ENCODE measurements at places on chromosomes 11 and 22. TPM values are rescaled to one million over a fixed set of nuclear protein-coding genes. Genes with fewer than 3 reads are reported as not detected.

DNA sequence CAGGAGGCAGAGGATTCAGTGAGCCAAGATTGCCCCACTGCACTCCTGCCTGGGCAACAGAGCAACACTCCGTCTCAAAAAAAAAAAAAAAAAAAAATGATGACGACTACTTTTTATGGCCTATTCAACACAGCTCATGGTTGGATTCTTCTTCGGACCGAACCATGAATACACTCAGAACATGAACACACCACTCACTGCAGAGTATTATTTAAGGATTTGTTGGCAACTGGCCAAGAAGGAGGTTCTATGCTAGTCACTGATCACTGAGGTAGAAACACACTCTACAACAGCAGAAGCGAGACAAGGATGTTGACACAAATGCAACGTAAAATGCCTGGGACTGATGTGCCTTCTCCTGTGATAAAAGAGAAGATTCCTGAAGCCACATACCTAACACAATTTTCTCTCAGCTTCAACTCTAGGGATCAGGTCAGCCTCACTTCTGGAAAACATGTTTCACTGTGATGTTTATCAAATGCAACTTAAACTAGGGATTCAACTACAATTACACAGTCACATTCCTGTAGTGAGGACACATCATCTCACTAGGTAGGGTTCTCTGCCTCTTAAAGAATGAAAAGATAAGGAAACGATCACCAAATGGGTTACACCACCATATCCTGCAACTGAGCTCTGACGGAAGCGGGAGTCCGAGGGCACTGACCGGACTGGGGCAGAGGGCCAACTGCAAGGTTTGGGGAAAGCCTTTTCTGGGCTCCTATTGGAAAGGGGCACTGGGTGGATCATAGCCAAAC lies 82.5 kb downstream of the SGSM3 start:
- H3K4me1 ChIP-seq = no peaks in the 10 kb centered on the region
- no peak for DNase-seq
- H3K4me3 ChIP-seq = no peak overlapping the region
- no peaks in the 10 kb centered on the region for H3K27me3 ChIP-seq
- H3K36me3 ChIP-seq = no peaks in the 10 kb centered on the region

DNA sequence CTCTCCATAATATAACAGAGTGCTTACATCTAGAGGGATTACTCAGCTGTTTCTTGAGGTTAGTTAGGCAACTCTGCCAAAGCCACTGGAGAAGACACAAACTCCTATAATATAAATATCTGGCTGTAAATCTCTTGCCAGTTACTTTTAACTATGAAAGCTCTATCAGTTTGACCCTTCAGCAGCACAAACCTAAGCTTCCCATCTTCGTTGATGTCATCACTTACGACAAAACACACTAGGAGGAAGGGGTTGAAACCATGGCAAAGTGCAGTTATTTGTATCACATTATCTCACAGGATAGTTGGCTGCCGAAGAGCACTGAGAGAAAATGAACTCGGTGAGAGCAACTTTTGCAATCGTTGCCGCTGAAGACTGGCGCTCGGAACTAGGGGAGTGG lies 922.1 kb downstream of the OPCML start:
- no peaks in the 10 kb centered on the region for H3K27me3 ChIP-seq
- H3K36me3 ChIP-seq = no peaks in the 10 kb centered on the region
- no peaks in the 10 kb centered on the region for H3K4me1 ChIP-seq

The SCO2 gene
- 1.1 TPM for polyA plus RNA-seq

GRCh38 chr11:98069861-98070260 lies 950.9 kb upstream of the CNTN5 start:
- no peak for DNase-seq
- H3K4me3 ChIP-seq = no peak overlapping the region
- no peak overlapping the region for H3K27ac ChIP-seq
- no peaks in the 10 kb centered on the region for H3K36me3 ChIP-seq

GRCh38 chr11:68349461-68350249 lies 37.3 kb downstream of the LRP5 start:
- H3K4me3 ChIP-seq = no peak overlapping the region
- peaks cover 25% of the 10 kb centered on the region for H3K4me1 ChIP-seq
- no peaks in the 10 kb centered on the region for H3K27me3 ChIP-seq
- H3K27ac ChIP-seq = peak overlapping the region; percentile 65
- no peaks in the 10 kb centered on the region for H3K36me3 ChIP-seq

- no peak overlapping the region for H3K4me3 ChIP-seq
- DNase-seq = no peak
- H3K4me1 ChIP-seq = no peaks in the 10 kb centered on the region
These were observed 60.8 kb downstream of the ARHGAP32 start for GRCh38 chr11:129131316-129131715.

The MB gene
- polyA plus RNA-seq = 0.84 TPM

The LRRC32 gene
- polyA plus RNA-seq = 105 TPM

The KDM4D gene
- polyA plus RNA-seq = 0.54 TPM

DNA sequence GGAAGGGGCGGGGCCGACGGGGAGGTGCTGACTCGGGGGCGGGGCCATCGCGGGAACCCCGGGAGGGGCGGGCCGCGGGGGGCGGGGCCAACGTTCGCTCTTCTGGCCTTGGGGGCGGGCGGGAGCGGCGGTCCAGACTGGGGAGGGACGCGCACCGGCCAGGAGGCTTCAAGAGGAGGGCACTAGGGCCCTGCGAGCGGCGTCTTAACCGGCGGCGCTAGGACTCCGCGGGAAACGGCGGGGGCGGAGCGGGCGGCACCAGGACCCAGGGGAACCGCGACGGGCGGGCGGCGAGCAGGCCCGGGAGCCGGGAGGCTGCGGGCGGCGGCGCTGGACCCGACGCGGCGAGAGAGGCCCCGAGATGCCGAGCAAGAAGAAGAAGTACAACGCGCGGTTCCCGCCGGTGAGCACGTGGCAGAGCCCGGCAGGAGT lies at the start of gene DRAP1:
Gene DRAP1 (plus strand): TSS at position 286 of the 432 bp plus-strand sequence. CDS start 76 bp downstream, at position 362.
- DNase-seq = peak; percentile 99
- H3K27me3 ChIP-seq = no peaks in the 10 kb centered on the region
- H3K4me1 ChIP-seq = peaks cover 36% of the 10 kb centered on the region
- H3K4me3 ChIP-seq = peak within 1 kb of the TSS; percentile 97
- peaks cover 3% of the 10 kb centered on the region for H3K36me3 ChIP-seq
- H3K27ac ChIP-seq = peak within 1 kb of the TSS; percentile 77

GRCh38 chr11:6812390-6813005 lies 13.0 kb upstream of the OR6A2 start:
- H3K36me3 ChIP-seq = no peaks in the 10 kb centered on the region
- no peak overlapping the region for H3K27ac ChIP-seq
- H3K4me3 ChIP-seq = no peak overlapping the region
- H3K4me1 ChIP-seq = no peaks in the 10 kb centered on the region
- DNase-seq = peak; percentile 52
- H3K27me3 ChIP-seq = no peaks in the 10 kb centered on the region

DNA sequence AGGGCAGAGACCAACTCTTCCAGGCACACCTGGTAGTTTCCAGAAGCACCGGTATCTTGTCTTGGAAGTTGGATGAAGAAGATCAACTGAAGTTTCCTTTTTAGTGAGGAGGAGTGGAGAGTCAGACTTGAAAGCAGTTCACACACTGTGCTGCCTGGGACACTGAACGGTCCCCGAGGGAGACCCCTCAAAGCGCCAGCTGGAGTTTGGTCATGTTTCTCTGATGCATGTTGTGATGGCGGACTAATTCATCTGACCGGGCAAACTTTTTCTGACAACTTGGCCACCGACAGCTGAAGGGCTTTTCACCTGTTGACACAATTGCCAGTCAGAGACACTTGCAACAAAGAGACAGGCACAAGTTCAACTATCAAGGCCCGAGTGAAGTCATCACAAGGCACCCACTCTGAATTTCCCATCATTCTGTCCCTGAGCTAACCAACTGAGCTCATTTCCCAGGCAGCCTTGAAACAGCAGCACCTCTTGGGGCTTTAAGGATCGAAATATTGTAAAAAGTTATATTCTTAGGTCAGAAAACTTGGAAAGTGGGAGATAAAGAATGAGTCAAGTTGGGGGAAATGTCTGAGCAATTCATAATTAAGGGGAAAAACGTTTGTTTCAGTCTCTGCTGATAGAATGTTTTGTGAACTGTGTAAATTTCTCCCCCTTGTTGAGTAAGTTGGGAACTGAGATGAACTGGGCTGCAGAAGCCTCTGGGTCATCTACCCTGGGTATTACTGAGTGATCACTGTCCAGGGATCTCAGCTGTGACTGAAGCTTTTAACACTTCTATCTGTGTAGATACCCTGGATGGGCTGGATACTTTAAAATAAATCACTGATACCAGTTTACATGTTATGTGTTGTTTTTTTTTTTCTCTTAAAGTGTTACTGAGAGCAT lies 46.2 kb downstream of the WT1 start:
- no peak for DNase-seq
- no peak overlapping the region for H3K27ac ChIP-seq
- H3K4me3 ChIP-seq = no peak overlapping the region
- no peaks in the 10 kb centered on the region for H3K36me3 ChIP-seq
- H3K27me3 ChIP-seq = no peaks in the 10 kb centered on the region

The CLDN5 gene
- polyA plus RNA-seq = 47.8 TPM

- no peak overlapping the region for H3K27ac ChIP-seq
- no peak overlapping the region for H3K4me3 ChIP-seq
- H3K4me1 ChIP-seq = no peaks in the 10 kb centered on the region
- H3K36me3 ChIP-seq = no peaks in the 10 kb centered on the region
- DNase-seq = no peak
These were observed 3.5 kb upstream of the MAPK8IP2 start for GRCh38 chr22:50597097-50597496.

DNA sequence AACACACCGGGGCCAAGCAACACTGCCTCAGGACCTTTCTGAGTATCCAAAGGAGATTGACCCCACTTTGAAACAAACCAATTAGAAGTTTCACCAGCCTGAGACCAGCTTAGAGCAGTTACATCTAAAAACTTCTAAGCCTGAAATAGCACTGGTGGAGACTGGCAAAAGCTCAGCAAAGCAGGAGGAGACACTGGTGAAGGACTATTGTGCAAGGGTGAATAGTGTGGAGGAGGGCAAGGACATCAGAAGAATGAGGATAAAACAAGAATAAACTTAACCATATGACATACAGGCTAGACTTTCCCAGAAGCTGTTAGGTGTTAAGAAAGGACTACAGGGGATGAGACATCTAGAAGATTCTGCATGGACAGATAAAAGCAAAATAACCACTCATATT lies 152.4 kb downstream of the FCHSD2 start:
- no peaks in the 10 kb centered on the region for H3K27me3 ChIP-seq
- no peaks in the 10 kb centered on the region for H3K36me3 ChIP-seq
- H3K27ac ChIP-seq = no peak overlapping the region
- DNase-seq = no peak

The OLFML1 gene
- polyA plus RNA-seq = 8.3 TPM

The CTTN gene
- polyA plus RNA-seq = 84.9 TPM

DNA sequence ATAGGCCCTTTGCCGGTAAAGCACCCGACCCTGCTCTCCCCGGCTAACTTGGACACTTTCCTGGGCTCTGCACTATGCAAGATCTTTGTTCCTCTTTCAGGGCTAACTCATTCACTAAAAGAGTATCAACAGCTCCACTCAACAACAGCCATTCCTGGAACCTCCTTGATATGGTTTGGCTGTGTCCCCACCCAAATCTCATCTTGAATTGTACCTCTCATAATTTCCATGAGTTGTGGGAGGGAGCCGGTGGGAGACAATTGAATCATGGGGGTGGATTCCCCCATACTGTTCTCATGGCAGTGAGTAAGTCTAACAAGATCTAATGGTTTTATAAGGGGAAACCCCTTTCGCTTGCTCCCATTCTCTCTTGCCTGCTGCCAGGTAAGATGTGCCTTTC lies 330.0 kb downstream of the TENM4 start:
- no peaks in the 10 kb centered on the region for H3K27me3 ChIP-seq
- H3K4me3 ChIP-seq = no peak overlapping the region
- H3K4me1 ChIP-seq = no peaks in the 10 kb centered on the region
- no peak overlapping the region for H3K27ac ChIP-seq

- DNase-seq = no peak
- H3K4me1 ChIP-seq = peaks cover 10% of the 10 kb centered on the region
- no peak overlapping the region for H3K27ac ChIP-seq
- H3K36me3 ChIP-seq = no peaks in the 10 kb centered on the region
- H3K4me3 ChIP-seq = no peak overlapping the region
- H3K27me3 ChIP-seq = no peaks in the 10 kb centered on the region
These were observed 122.0 kb upstream of the SORL1-AS1 start for GRCh38 chr11:121574801-121575200.

- no peaks in the 10 kb centered on the region for H3K36me3 ChIP-seq
- H3K27me3 ChIP-seq = no peaks in the 10 kb centered on the region
- no peaks in the 10 kb centered on the region for H3K4me1 ChIP-seq
- H3K27ac ChIP-seq = no peak overlapping the region
These were observed 36.4 kb downstream of the SLC22A12 start for GRCh38 chr11:64627371-64627770.

The ZBTB16 gene
- polyA plus RNA-seq = 2.5 TPM

The RFPL2 gene
- not detected for polyA plus RNA-seq

The PACSIN2 gene
- polyA plus RNA-seq = 56.3 TPM

DNA sequence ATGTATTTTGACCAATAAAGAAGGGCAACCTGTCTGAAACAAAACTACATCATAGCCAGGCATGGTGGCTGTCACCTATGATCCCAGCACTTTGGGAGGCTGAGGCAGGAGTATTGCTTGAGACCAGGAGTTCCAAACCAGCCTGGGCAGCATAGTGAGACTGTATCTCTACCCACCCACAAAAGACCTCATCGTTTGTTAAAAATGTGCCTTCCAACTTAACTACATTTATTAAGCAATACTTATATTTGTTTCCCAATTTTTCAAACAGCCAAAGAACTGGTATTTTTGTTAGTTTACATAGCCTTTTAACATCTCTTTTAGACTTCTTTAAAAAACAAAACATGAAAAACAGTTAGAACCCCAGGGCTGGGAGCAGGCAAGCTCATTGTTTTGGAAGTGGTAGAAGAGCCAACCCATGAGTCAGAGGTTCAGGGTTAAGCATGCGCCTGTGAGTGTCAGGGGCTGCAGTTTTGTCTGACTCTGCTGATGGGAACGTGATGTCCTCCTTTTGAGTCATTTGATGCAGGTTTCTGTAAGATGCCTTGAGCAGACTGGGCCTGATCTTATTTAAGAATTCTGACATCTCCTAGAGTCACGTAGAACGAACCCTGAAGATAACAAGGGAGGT lies 53.9 kb upstream of the CRTAM start:
- no peaks in the 10 kb centered on the region for H3K36me3 ChIP-seq
- H3K4me3 ChIP-seq = no peak overlapping the region
- no peaks in the 10 kb centered on the region for H3K4me1 ChIP-seq
- H3K27me3 ChIP-seq = no peaks in the 10 kb centered on the region

DNA sequence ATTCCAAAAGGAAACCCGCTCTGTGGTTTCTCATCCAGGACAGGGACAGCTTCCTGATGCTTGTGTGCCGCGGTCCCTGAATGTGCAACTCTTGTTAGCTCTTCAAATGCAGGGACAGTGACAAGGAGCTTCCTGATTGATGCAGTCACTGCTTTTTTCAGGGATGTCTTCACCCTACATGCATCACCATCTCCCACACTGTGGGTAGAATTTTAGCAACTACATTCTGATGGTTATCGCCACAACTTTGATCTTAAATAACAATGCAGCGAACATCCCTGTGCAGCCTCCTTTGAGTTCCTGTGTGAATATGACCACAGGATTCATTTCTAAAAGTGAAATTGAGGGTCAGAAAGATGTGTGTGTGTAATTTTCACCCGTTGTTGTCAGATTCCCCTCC lies 115.0 kb downstream of the GGTLC2 start:
- no peaks in the 10 kb centered on the region for H3K4me1 ChIP-seq
- H3K36me3 ChIP-seq = no peaks in the 10 kb centered on the region
- no peak for DNase-seq
- no peak overlapping the region for H3K4me3 ChIP-seq
- no peak overlapping the region for H3K27ac ChIP-seq

The CCND1 gene
- 37.6 TPM for polyA plus RNA-seq

- no peak overlapping the region for H3K27ac ChIP-seq
- no peaks in the 10 kb centered on the region for H3K27me3 ChIP-seq
- no peaks in the 10 kb centered on the region for H3K4me1 ChIP-seq
- no peaks in the 10 kb centered on the region for H3K36me3 ChIP-seq
- DNase-seq = peak; percentile 61
These were observed 9.6 kb downstream of the DENND6B start for GRCh38 chr22:50317178-50317577.

The UCP3 gene
- polyA plus RNA-seq = 0.28 TPM
